ENCODE measurements at places on chromosomes 2 and 18.

- no peak for DNase-seq
These were observed 102.2 kb downstream of the ARHGEF33 start for GRCh38 chr2:38991899-38992298.

- no peak for DNase-seq
These were observed 99.1 kb downstream of the SH3BP4 start for GRCh38 chr2:235050980-235051351.

GRCh38 chr2:161420406-161421074 is 4.4 kb downstream of the TBR1 start:
- no peak for DNase-seq

GRCh38 chr2:203442463-203442862 is 92.6 kb downstream of the RAPH1 start:
- DNase-seq, result no peak

- no peak for DNase-seq
These were observed 36.5 kb upstream of the CYTIP start for GRCh38 chr2:157480182-157480961.

DNA sequence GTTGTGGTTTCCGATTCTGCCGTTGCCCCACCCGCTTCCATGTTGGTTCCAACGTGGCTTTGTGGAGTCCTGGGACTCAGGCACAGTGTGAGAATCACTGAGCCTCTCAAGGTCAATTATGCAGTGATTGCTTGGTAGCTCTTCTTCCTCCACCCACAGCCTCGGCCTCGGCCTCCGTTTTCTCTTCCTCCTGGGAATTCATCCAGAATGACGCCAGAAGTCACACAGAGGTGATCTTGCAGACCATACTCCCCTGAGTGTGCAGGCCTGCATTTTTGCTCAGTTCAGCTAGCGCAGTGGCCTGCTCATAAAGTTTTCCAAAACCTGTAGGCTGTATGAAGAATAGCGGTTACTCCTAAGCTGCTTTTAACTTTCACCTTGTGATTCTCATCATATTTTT is 273.3 kb downstream of the GBX2 start:
- DNase-seq, result no peak

- no peak for DNase-seq
These were observed 32.7 kb downstream of the MEX3C start for GRCh38 chr18:51164761-51165281.

DNA sequence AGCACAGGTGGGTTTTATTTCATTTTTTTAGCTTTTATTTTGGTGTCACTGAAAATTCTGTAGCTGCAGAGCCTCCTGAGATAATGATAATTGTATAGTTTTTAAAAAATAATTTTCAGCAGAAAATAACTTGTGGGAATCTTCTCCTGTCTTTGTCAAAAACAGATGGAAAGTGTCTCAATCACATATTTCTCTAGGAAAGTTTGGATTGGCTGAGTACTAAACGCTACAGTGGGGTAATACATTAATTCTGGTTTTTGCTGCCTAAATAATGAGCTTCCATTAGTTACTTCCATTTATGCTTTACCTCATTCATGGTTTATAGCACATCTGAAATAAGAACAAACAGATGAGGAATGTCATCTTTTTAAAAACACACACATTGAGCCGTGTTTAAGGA is 2.2 kb downstream of the TWIST2 start:
- no peak for DNase-seq

DNA sequence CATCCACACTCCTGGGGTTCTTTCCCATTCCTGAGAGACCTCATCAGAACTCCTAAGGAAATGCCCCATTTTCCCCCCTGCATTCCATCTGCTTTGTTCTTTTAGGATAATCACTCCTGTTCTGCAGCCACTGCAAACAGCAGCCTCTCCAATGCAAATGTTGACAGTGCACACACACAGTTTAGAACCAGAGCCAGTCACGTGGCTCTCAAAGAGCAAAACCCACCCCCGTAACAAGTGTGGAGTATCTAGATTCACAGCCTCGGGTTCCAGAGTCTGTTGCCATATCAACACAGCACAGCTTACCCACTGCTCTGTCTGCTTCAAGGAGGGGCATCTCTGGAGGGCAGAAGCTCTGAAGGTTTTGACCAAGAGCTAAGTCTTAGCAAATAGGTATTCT is 180.0 kb downstream of the NAPG start:
- no peak for DNase-seq

- no peak for DNase-seq
These were observed 108.0 kb downstream of the ITGB1BP1 start for GRCh38 chr2:9315280-9315847.

DNA sequence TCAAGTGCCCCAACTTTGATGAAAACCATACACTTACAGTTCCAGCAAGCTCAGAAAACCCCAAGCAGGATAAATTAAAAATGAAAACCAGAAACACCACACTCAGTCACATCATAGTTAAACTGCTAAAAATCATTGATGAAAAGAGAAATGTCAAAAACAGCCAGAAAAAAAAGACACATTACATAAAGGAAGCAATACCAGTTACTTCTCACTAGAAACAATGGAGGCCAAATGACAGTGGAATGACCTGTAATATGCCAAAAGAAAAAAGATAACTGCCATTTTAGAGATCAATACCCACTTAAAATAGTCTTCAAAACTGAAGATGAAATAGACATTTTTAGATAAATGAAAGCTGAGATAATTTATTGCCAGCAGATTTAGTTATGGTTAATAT is 66.0 kb downstream of the MAP3K20 start:
- DNase-seq, result no peak

DNA sequence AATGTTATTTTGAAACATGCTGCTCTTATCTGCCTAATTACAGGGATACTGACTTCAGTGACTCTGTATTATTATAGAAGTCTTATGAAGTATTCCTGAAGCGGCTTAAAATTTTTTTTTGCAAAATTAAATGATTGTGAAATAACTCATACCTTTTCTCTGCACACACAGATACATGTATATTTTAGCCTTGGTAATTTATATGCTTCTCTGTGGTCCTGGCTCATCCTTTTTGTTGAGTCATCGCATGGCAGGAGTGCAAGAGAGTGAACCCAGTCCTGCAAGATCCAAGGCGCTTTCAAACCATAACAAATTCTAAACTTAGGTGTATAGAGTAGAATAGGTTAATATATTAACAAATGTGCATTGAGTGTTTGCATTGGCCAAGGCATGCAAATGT is 8.6 kb downstream of the CCNT2 start:
- DNase-seq, result no peak

GRCh38 chr2:69131983-69132675 is 119.2 kb downstream of the ANTXR1 start:
- DNase-seq, result no peak

DNA sequence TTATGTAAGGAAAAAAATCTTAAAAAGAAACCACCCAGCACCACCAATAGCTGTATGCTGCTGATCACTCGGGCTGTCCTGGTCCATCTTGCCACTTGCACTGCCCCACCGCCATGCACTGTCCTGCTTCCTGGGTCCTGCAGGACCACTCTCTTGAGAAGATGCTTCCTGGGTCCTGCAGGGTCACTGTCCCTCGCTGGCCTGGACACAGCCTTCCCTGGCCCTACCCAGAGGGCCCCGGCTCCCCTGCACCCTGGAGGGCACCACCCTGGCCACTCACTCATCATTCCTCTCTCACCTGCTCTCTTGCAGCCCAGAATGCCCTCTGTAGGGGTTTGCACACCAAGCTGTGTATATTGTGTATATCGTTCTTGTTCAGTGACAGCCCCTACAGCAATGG is 2.4 kb upstream of the OTOS start:
- DNase-seq, result no peak

- no peak for DNase-seq
These were observed 86.8 kb downstream of the SEMA4F start for GRCh38 chr2:74740741-74741431.

DNA sequence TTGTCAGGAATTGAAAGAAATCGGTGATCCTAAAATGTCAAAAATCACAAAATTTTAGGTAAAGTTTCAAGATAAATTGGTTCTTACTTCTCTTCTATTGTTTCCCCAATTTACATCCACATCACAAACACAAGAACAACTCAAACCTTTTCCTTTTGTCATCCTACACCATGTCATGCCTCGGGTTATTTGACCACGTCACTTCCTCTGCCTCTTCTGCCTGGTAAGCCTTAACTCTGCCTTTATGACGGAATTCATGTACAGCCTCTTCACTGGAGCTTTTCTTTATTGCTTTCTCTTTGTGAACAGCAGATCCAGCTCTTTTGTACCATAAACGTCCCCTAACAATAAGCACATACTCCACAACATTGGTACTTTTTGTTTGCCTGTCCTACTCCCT is 258.0 kb downstream of the DPP10 start:
- no peak for DNase-seq

- no peak for DNase-seq
These were observed 4.2 kb upstream of the CCDC178 start for GRCh38 chr18:33444709-33445108.

- no peak for DNase-seq
These were observed 7.3 kb upstream of the CAPN10 start for GRCh38 chr2:240579071-240579762.

GRCh38 chr2:107542314-107542740 is 284.4 kb upstream of the RGPD4 start:
- no peak for DNase-seq

DNA sequence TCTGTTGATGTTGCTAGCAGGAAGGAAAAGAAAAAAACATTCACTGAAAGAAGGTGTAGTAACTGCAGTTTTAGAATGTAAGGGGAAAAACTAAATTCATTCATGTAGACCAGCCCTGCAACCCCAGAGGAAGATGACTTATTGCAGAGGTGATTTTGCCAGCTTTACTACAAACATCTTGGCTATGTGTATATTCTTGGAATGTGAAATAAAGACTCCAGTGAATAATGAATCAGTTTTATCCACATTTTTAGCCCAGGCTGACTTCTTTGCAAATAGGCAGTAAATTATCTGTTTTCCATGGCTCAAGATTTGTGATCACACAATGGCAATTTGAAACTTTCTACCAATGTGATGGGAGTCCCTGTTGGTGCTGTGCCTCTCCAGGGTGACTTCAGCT is 206.1 kb upstream of the SETBP1 start:
- no peak for DNase-seq

DNA sequence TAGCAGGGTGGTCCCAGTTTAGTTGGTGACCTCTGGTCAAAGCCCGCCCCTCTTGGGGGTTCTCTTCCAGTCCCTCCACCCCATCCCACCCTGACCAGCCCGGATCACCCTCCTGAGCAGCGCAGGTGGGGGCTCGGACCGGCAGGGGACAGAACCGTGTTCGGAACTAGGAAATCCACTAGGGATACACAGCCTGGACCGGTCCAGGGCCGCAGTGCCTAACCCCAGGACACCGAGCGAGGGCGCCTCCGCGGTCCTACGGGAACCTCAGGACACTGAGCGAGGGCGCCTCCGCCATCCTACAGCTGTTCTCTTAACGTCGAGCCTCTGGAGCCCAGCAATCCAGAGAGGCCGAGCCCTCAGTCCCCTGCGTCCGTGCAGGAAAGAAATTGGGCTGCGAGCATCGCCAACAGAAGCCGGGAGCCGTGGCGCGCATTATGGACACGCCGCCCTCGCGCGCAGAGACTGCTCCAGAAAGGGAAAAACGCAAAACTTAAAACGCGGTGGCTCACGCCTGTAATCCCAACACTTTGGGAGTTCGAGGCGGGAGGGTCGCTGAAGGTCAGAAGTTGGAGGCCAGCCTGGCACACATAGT is 8.5 kb downstream of the RAX start:
- DNase-seq, result no peak

DNA sequence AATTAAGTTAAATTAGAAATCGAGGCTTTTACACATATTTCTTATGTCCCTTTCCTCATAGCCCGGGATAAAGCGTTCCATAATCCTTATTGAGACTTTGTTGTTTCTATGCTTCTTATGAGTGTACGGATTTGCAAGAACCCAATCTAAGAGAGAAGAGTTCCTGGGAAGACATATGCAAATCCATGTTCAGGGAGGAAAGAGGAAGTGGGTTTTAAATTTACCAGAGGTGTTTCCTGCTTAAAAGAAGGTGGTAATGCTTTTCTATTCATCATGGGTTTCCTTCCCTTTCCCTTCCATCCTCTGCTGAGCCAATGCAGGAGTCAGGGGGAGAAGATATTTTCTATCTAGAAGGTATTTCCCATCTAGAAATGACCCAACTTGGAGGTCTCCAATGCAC is 345.8 kb downstream of the ZNF516 start:
- DNase-seq, result no peak

DNA sequence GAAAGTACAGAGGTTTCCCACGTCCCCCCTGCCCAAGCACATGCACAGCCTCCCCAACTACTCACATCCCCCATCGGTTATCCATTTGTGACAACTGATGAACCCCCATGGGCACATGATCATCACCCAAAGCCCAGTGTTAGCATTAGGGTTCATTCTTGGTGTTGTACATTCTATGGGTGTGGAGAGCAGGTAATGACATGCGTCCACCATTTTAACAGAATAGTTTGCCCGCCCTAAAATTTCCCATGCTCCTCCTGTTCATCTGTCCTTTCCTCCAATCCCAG is 74.3 kb downstream of the LONRF2 start:
- DNase-seq, result no peak

DNA sequence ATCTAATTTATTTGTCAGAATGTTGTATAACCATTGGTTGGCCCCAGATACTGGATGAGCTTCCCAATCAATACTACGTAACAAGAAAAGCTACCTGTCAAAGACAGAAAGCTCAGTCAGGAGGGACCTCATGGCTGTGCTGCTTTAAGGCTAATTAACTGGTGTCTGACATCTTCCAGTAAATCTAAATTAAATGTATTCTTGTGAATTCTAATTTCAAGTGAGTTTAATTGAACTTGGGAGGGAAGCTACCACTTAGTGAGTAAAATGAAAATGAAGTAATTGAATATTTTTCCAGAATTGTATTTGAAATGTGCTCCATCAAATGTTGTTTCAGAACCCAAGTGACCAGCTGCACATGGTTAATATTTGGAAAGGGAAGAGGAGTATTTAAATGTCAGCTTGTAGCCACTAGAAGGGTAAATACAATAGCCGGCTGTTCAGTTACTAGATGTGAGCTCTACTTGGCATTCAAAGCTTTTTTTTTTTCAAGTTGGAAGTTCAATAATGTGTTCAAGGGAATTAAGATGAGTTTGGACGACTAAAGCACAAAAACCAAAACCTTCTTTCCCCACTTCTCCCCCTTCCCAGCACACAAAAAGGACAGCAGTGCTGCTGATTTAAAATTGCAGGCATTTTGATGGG is 62.0 kb downstream of the GPR39 start:
- DNase-seq, result no peak

GRCh38 chr2:43345391-43345813 is 119.0 kb upstream of the ZFP36L2 start:
- no peak for DNase-seq

Data from T-helper 17 cell (primary cell).